ENCODE measurements at places on chromosomes 2 and 18.

DNA sequence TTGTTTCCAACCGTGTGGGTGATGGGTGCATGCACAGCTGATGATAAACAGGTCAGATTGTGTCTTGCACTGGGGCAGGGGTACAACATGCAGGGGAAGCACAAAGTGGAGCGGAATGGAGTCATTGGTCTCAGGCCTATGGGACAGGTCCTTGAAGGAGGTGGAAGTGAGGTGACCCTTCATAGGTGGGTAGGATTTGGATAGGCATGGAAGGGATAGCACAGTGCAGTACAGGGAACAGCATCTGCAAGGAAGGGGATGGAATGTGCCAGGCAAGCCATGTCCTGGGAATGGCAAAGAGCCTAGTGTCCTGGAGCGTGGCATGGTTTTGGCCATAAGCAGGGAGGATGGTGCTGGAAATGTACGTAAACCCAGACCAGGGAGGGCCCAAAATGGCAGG is 143.9 kb downstream of the CAPN13 start:
- DNase-seq = no peak

GRCh38 chr2:54619660-54620231 is 103.7 kb upstream of the EML6 start:
- DNase-seq = no peak

GRCh38 chr18:76791106-76791505 is 31.3 kb upstream of the ZNF236 start:
- DNase-seq = no peak

DNA sequence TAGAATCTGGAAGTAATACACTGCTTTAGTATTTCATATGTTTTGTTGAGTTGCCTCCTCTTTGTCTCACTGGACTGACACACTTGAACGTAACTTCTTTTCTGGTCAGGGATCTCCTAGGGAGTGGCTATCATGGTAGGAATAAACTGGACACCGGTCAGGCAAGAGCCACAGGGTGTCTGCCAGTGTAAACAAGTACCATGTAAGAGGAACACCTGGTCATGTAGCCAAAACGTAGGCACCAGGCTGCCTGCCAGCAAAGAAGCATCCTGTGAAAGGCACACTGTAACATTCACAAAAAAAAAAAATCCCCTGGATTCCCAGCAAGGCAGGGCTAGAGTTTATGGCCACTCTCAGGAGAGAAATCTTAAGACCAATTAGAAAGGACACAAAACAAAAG is 372.8 kb upstream of the RND3 start:
- no peak for DNase-seq

- DNase-seq = no peak
Observed at GRCh38 chr18:31857526-31858106, 85.3 kb downstream of the TRAPPC8 start.

DNA sequence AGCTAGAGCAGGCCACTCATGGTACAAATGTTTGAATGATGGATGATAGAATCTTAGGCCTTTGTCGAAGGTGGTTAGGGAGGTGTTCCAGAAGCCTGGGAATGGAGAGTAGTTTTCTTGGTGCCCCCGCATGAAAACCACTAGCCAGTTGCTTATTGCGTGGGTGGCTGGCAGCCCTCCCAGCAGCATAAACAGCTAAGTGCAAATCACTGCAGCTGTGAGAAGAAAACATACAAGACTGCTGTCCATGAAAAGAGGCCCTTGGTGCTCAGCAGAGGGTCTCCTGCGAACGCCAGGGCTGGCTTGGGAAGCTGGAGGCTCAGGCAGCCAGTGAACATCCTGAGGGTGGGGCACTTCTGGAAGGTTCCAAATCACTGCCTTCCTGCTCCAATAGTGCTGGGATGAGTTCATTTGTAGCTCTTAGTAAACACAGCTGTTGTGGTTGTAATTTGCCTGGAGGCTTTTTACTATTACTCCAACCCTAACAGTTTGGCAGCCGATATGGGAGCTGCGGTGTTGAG is 118.8 kb downstream of the MGAT5 start:
- DNase-seq = peak; percentile 10

- no peak for DNase-seq
Observed at GRCh38 chr2:237011206-237011795, 74.4 kb upstream of the COPS8 start.

- DNase-seq = no peak
Observed at GRCh38 chr2:238771639-238772038, 76.2 kb upstream of the TWIST2 start.

DNA sequence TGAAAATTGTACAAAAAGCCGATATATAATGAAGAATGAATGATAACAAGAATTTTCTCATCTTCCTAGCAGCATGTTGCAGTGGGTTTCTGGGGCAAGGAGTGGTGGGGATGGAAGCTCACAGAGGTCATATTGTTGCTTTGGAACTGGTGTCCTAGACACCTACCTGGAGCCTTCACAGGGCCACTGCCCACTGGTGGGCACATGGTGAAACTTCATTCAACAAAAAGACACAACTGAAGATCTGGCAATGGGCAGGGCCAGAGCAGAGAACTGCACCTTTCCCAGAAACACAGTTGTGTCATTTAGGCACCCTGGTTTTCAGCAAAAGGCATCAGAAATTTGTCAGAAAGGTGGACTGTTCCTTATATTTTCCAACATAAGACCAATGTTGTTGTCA is 115.3 kb downstream of the FHOD3 start:
- DNase-seq = peak; percentile 42

DNA sequence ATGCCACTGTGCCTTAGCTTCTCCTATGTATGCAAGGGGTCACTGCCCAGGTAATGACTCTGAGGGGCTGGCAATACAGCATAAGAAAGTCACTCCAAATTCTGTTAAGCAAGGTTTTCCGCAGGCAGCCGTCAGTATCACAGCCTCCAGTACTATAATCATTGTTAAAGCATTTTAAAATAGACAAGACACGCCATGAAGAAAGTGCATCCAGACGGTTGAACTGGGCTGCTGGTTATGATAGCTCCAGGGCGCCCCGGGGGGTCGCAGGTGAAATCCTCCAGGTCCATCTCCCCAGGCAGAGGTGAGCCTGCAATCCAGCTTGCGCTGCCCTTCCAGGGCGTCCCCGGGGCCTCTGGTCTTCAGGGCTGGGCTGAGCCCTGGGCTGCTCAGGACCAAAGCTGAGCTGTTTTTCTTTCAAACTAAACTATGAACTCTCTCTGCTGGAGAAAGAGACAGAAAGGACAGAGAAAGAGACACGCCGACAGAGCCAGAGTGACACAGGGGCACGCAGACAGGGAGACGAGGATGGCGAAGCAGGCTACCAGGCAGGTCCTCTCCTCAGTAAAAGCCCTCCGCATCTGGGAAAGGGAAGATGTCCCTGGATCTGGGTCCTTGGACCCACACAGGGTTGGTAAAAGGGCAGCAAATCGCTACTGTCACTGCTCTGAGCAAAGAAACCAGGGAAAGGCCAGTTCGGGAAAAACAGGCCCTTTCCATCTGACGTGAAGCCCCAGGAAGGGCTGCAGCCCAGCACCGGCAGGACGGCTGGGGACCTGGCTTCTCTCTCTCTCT is 2.1 kb upstream of the TWIST2 start:
- DNase-seq = peak; percentile 40

- no peak for DNase-seq
Observed at GRCh38 chr2:109185338-109185737, 56.3 kb downstream of the SH3RF3 start.

GRCh38 chr2:109408043-109408335 is 205.8 kb downstream of the SEPTIN10 start:
- no peak for DNase-seq

GRCh38 chr2:157839162-157839801 is 36.8 kb downstream of the ACVR1 start:
- peak; percentile 89 for DNase-seq

- DNase-seq = no peak
Observed at GRCh38 chr18:2776601-2777000, 70.2 kb upstream of the EMILIN2 start.

- DNase-seq = no peak
Observed at GRCh38 chr2:8416849-8417832, 264.7 kb upstream of the ID2 start.

- DNase-seq = no peak
Observed at GRCh38 chr2:73949802-73950201, 23.1 kb downstream of the DGUOK start.

GRCh38 chr18:63141778-63142176 is 177.8 kb downstream of the BCL2 start:
- DNase-seq = no peak

DNA sequence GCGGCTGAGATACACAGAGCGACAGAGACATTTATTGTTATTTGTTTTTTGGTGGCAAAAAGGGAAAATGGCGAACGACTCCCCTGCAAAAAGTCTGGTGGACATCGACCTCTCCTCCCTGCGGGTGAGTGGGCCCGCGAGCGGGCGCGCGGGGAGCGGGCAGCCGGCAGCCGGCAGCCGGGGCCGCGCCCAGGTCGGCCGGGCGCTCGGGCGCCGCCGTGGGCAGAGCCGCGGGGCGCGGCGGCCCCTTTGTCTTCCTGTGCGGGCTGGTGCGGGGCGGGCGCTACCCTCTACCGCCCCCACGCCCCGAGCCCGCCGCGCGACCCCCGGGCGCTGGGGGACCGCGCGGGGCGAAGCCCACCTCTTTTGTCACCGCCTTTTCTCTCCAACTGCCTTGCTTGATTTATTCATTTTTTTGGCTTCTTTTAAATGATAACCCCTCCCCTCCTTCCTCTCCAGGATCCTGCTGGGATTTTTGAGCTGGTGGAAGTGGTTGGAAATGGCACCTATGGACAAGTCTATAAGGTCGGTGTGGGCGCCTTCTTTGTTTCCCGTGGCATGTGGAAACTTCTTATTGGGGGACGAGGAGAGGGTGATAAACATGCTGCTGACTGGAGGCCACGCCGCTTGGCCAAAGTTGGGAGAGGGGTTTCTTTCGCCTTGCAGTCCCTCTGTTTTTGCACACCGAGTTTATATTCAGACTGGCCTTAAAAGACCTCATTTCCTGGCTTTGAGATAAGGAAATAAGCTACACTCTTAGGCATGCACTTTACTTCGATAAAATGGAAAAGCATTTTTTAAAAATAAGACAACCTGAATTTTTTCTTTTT is 722 bp downstream of the MAP4K4 start:
- DNase-seq = peak; percentile 44

DNA sequence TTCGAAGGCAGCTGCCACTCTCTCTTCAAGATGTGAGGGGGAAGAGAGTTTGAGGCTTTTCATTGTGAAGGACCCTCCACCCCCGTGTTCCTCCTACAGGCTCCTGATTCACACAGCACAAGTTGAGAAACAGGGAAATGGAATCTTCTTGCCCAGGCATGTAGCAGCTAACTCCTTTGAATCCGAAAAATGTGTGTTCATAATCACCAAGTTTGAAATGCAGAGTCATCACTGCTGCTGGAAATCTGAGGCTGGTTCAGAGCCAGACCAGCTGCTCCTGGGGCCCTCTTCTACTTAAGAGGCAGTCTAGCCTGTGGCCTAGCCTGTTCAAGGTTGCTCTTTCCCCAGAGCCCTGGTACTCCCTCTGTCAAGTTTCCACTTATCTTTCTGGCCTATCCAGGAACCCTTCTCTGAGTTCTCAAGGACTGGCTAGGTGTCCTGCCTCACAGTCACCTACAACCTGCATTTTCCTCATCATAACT is 166.4 kb downstream of the TMEM247 start:
- peak; percentile 13 for DNase-seq

GRCh38 chr2:209956271-209956670 is 46.2 kb upstream of the RPE start:
- no peak for DNase-seq

DNA sequence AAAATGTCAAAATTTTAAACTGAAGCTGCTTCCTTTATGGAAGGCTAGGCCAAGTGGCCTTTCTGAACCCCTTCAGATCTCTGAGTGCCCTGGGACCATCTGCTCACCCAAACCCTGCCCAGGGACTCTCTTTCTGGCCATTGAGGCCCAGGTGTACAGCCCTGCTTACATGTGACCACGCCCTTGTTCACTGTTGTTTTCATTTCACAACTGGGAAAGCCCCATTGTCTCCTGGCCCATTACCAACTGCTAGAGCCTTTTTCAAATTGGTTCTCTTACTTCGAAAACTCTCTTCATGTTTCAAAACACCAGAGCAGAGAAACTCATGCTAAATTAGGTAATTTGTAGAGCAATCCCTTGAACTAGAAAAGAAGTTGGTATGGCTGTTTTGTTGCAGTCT is 219.5 kb upstream of the TANK start:
- no peak for DNase-seq

DNA sequence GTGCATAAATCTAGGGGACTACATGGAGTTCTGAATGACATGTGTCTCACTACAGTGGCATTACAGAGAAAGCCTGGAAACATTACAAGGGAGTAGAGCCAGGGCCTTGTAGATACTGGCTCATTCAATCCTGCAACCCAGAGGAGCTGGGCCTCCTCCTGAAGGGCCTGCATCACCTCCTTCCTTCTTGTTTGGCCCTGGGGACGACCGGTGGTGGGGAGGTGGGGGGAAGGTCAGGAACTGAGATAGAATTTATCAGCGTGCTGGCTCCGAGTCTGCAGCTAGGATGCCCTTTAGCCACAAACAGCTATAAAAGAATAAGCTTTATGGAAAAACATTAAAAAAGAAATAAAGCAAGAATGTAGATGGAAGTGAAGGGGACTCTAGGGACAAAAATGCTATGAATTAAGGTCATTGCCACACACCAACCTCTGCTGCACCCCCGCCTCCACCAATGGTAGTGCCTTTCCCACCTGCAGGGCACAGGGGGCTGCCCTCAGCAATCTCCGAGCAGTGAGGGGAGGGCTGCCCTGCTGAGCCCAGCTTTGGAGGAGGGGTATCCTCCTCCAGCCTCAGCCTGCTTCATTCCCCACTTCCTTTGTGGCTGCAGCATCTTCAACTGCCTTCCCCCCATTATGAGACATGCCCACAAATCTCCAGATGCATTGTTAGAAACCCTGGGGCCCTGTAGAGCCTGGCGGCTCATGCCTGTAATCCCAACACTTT is 149.0 kb downstream of the MSH2 start:
- no peak for DNase-seq

GRCh38 chr2:239953418-239954061 is 71.6 kb downstream of the NDUFA10 start:
- DNase-seq = no peak

GRCh38 chr2:168797286-168797655 is 5.2 kb upstream of the NOSTRIN start:
- no peak for DNase-seq

DNA sequence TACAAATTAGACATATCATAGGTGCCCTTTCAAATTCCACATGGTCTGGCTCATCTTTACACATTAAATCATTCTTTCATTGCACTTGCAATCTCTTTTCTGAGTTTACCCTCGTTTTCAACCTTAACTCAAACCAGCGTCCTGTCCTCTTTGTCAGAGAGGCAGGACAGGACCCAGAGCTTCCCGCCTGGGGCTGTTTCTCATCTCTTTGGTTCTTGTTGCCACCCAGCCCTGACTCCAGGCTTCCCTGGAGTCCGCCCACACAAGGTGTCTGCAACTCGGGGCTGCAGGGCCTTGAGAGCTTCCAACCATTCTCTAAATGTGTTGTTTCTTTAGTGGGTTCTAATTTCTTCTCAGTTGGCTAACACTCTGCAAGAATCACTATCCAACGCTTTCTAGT is 24.4 kb downstream of the RBMS1 start:
- DNase-seq = peak; percentile 85

DNA sequence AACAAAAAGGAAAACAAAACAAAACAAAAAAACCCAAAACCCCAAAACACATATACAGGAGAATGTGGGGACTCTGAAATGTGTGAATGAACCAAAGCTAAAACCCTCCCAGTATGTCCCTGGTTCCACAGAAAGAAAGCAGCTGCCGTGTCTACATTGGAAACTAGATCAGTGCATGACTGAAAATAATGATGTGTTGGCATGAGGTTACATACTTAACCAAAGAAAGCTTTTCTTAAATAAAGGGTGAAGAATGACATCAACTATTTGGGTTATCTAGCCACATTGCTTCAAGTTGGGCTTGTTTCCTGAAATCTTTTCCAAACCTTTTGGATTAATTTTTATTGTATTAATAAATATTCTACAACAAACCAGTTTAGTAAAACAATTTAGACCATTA is 91.9 kb upstream of the FN1 start:
- no peak for DNase-seq
